ENCODE measurements at places on chromosomes 7 and 10.
A peak's percentile ranks its signal among the peaks of the same experiment; 100 is the strongest.

DNA sequence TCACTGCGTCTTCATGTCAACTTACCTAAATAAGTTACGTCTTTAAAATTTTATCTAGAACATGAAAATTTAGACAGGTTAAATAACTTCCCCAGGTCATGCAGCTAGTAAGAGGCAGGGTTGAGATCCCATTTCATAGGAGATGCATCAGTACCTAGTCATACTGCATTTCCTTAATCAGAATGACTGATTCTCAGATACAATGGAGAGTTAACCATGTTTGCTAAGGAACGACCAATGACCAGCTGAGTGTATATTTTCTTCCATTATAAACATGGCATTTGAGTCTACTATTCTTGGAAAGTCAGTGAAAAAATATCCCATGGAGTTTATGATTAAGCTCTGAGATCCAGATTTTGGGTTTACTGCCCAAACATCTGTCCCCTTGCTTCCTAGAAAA lies 39.6 kb downstream of the ENTPD1 start:
- DNase-seq, result no peak

DNA sequence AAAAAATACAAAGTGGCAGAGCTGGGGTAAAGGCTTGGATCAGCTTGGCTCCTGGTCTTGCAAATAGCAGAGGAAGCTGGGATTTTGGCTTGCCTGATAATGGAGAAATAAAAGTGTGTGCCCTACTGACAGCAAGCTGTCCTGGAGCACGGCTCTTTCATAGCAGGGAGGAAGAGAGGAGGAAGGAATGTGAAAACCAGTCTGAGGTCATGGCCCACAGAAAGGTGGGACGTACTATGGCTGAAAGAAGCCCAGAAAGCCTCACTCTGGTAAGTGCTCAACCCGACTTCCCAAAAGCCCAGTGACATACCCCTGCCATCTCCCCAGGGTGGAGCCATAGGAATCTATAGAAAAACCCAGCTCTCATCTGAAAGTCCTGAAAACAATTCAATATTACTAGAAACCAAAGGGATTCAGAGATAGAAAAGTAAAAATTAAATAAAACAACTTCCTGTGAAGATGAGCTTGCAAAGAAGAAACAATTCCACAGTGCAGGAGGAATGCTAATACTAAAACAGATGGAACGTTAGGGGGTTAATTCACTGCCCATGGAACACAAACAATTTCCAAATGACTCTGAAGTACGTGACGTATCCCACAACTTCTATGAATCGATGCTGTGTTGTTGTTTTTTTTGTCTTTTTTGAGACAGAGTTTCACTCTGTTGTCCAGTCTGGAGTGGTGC lies 246.7 kb upstream of the PTN start:
- no peak for DNase-seq

DNA sequence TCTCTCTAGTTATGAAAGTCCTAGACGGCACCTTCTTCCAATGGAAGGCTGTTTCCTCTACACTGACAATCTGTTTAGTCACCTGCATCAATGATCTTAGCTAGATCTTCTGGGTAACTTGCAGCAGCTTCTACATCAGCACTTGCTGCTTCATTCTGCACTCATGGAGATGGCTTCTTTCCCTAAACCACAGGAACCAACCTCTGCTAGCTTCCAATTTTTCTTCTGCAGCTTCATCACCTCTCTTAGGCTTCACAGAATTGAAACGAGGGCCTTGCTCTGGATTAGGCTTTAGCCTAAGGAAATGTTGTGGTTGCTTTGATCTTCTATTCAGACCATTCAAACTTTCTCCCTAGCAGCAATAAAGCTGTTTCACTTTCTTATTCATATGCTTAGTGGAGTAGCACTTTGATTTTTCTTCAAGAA lies 24.6 kb downstream of the NAMPT start:
- DNase-seq, result no peak

- no peak for DNase-seq
These were observed 40.3 kb upstream of the DLD start for GRCh38 chr7:107850643-107851042.

DNA sequence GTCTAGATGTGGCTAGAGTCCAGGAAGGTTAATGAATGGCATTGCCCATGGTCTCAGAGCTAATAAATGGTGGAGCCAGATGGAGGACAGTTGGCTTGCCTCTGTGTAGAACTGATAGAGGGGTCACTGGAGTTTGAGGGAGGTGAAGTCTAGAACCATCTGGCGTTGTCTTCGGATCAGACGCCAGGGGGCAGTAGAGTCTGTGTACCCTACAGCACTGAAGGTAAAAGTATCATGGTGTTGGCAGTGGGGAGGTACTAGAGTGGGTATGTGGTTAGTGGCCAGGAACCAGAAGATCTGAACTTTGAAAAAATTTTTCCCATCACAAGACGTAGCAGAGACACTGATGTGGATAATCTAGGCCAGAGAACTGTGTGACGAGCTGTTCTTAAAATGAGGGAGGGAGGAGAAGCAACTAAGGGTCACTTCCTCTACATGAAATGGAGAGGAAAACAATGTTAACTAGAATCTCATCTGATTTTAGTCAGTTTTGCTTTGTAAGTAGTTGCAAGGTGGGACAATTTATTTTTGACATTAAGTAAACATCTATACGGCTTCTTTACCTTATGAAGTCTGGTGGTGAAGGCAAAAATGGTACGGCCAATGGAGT lies 227.9 kb upstream of the PRSS58 start:
- peak; percentile 52 for DNase-seq

GRCh38 chr7:44787762-44788161 lies 8.7 kb upstream of the PPIA start:
- DNase-seq, result no peak

- no peak for DNase-seq
These were observed 264.6 kb downstream of the SFMBT2 start for GRCh38 chr10:7146189-7146588.

DNA sequence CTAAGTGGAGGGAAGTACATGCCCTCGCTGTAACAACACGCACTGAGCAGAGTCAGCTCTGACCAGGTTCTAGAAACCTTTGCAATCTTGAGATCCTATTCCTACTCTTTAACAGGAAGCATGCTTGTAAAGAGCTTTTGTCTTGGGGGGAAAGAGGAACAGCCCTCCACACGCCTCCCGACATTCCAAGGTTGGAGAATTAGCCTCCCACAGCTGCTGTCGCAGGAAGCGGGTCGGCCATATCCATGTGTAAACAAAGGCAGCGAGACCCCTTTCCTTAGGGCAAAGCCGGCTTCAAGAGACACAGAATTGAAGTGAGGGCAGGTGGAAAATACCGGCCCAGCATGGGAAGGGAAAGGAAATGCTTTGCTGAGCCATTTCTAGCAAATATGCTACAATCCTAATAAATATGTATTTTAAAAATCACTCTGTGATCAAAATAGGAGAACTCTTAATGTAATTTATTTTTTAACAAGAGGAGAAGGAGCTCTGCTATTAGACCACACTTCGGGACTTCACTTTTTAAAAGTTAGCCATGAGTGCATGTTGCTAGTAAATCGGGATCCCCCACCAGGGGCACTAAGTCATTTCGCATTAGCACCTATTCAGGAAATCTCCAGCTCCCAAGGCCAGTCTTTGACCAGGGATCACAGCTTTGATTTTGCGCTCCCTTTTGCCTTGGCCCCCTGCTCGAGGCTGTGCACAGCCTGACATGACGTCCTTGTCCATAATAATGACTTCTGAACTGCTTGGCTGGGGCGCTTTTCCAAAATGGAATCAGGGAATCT lies 55.9 kb downstream of the FAM204A start:
- DNase-seq, result no peak

DNA sequence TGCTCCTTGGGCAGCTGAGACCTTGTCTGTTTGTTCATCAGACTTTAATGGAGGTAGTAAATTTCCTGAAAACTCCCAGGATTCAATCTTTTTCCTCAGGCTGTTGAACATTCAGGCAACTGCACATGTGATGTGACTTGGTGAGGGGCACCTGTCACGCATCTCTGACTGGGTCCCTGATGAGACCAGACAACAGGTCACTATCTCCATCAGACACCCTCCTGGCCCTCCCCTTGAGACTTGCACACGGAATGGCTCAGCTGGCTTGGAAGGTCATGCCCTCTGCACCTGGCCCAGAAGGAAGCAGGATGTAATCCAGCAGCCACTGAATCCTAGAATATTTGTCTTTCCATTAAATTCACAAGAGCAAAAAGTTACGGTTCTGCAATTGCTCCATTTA lies 15.9 kb downstream of the AQP1 start:
- no peak for DNase-seq

GRCh38 chr7:151823566-151824372 lies 53.1 kb downstream of the PRKAG2 start:
- DNase-seq, result no peak

GRCh38 chr10:2924431-2924830 lies 142.9 kb upstream of the PFKP start:
- no peak for DNase-seq

GRCh38 chr7:44678471-44679179 lies 70.0 kb upstream of the ZMIZ2 start:
- DNase-seq, result no peak

DNA sequence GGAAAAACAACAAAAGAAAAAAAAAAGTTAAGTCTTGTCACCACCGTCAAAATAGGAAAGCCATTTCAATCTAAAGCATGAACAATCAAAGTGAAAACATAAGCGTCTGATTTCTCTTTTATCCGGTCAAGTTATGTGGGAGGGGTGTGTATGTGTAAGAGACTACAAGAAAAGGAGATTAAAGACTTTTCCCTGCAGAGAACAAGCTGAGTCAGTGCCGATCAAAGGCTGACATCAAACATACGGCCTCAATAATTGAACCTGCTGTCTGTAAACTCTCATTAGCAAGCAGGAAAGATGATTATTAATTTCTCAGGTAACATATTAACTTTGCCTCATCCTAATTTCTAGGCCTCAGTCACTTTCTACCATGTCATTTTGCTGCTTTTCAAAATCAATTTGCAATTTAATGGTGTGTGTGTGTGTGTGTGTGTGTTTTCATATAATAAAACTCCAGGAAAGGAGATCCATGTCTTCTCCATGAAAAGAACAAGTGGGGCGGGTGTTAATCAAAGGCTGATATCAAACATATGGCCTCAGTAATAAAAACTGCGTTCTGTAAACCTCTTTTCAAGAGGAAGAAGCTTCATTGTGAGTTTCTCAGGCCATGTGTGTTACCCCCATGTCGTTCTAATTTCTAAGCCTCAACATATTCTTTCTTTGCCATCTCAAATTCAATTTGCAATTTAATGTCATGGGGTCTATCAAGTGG lies 649.1 kb upstream of the SORCS1 start:
- DNase-seq, result no peak

DNA sequence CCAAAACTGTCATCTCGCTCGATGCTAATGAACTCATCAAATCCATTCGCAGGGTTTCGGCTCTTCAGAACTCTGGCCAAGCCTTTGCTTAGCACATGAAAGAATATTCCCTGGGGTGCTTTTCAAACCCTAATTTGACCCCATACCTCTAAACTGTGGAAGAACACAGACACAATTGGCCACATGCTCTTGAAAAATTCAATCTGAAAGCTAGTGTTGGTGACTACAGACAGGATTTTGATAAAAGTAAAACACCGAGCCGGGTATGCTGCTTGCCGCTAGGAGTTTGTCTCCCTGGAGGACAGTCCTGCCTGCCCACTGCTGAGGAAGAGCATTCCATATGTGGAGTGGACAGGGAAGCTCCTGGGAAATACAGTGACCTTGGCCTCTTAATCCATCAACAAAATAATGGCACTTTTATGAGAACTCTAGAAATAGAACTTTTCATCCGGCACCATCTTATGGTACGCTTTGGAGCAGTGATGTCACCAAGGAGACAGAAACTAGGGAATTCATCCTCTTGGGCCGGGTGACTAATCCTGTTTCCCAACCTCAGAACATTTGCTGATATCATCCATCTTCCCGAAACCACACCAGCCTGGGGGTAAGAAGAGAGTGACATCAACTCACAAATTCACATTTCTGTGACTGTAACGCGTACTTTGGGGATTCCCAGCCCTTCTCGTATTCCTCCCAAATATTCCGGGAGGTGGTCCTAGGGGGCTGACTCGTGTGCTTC lies 34.2 kb downstream of the MTURN start:
- DNase-seq, result no peak

DNA sequence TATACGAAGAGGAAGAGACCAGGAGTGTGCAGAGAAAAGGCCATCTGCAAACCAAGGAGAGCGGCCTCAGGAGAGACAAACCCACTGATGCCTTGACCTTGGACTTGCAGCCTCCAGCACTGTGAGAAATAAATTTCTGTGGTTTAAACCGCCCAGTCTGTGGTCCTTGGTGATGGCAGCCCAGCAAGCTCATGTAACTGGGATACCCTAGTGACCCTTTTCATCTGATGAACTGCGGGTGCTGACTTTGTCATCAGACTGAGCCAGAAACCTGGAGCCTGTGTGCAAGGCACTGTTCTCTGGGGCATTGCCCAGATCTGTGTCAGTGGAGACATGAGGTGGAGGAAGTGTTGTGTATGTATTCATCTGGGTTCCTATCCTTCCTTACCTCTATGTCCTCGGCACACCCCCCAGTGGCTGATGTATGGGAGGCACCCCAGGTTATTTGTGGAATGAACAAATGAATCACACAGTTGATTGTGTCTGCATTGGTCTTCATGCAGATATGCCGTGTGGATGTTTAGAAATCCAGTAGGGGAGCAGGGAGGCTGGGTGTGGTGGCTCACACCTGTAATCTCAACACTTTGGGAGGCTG lies 64.5 kb upstream of the BTBD16 start:
- no peak for DNase-seq

DNA sequence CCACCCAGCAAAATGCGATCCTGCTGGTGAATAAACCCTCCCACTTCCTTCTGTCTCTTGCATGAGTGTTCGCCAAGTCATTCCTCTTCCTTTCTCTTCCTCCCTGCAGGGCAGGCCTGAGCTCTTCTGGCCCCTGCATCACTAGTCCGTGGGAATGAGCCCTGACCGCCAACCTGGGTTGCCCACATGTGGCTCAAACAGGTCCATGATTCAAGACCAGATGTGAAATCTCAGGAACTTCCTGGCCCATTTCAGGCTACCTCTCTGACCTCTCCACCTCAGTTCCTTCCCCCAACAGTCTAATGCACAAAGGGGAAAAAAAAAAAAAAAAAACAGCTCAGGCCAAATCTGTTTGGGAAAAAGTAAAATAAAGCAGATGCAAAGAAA lies 5.4 kb upstream of the YWHAG start:
- DNase-seq, result no peak

DNA sequence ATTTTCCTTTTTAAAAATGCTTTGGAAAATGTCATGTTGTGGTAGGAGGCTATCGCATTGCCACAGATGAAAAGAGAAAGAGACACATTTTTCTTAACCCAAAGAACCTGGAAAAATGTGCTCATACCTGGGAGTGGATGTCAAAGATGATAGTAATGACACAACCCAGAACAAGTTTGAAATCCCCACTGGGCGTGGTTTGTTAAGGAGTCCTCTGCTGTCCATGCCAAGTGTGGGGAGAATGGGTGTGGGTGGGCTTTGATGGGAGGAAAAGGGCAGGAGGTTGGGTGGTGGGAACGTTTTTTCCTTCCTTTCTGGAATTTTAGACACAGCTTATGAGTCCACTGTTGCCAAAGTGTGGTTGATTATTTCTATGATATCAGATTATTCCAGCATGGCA lies 10.9 kb downstream of the OPTN start:
- DNase-seq, result no peak

GRCh38 chr10:113475381-113475807 lies 77.5 kb upstream of the HABP2 start:
- DNase-seq, result no peak

- DNase-seq, result no peak
These were observed 30.8 kb upstream of the ZNF32 start for GRCh38 chr10:43679509-43679908.
